Activated naive CD4-positive, alpha-beta T cell treated with anti-CD3 and anti-CD28 coated beads, Interleukin-2, amount 50 U/mL, for 16 hours (primary cell): ENCODE measurements at places on chromosomes 4 and X.

DNA sequence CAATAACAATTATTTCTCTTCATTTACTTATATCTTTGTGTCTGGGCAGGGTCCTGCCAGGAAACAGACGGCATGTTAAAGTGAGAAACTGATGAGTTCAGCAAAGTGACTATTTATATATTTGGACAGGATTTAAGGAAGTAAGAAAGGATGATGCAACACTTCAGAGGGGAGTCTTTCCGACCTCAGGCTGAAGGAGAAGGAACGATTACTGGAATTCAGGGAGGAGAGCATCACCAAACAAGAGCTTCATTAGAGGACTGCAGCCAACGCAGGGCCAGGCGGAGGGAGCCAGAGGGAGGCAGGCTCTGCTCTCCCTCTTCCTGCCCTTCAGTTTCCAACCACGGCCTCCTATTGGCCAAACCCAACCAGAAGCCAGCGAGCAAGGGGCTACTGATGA is 1.5 kb upstream of the TLR7 start:
- DNase-seq = no peak

- DNase-seq = no peak
These were observed 9.5 kb downstream of the NAF1 start for GRCh38 chr4:163157157-163157556.

DNA sequence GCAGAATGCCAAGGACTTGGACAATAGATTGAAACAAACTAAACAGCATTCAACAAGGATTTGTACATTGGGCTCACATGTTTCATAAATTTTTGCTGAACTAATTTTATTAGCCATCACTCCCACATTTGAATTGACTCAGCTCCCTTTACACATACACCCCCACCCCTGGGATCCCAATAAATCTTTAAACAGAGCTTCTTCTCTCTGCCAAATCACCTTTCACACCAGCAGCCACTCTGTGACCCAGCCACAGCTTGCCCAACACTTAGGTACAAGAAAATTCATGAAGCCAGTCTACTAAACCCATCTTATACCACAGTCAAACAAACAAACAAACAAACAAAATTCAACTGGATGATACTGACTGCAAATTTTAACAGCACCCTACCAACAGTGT is 21.6 kb downstream of the PHKA2 start:
- no peak for DNase-seq

GRCh38 chr4:52266537-52267137 is 215.5 kb downstream of the SPATA18 start:
- DNase-seq = no peak

- no peak for DNase-seq
These were observed 48.5 kb downstream of the SLC9A7 start for GRCh38 chrX:46710425-46710824.
